ENCODE measurements at places on chromosomes 7 and 10. TPM values are rescaled to one million over a fixed set of nuclear protein-coding genes. Genes with fewer than 3 reads are reported as not detected.

SNX10 gene
- 33.0 TPM for total RNA-seq

C10orf62 gene
- total RNA-seq = not detected

OPN1SW gene
- total RNA-seq = not detected

CRHR2 gene
- not detected for total RNA-seq

TUBB8 gene
- total RNA-seq = not detected

GRID2IP gene
- total RNA-seq = not detected

SFMBT2 gene
- total RNA-seq = 22.0 TPM

SPDYE6 gene
- total RNA-seq = not detected

CUBN gene
- 0.30 TPM for total RNA-seq

GDF2 gene
- not detected for total RNA-seq

ZNF804B gene
- not detected for total RNA-seq

GPAM gene
- total RNA-seq = 14.2 TPM

NPY4R gene
- not detected for total RNA-seq

CCDC172 gene
- not detected for total RNA-seq

HOXA7 gene
- total RNA-seq = not detected

ZNF680 gene
- 8.8 TPM for total RNA-seq

CPVL gene
- not detected for total RNA-seq

UPK3BL2 gene
- total RNA-seq = 9.6 TPM

GPR26 gene
- not detected for total RNA-seq

Measured in activated naive CD8-positive, alpha-beta T cell treated with anti-CD3 and anti-CD28 coated beads for 36 hours (primary cell).